ENCODE measurements at places on chromosomes 6 and 20.

DNA sequence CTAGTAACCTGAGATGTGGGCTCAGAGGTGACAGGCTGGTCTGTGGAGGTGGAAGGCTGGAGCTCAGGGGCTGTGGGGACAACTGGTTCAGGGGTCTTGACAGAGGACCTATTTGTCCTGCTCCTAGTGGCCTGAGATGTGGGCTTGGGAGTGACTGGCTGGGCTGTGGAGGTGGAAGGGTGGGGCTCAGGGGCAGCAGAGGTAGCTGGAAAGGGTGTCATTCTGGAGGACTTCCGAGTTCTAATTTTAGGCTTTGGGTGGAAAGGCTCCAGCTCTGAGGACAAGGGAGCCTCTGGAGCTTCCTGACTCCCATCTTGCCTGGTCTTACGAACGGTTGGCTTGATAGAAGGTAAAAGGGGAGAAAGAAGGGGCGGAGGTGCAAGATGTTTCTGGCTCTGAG lies 11.5 kb downstream of the MDC1 start:
- DNase-seq: no peak

GRCh38 chr6:54377776-54378175 lies 69.5 kb downstream of the TINAG start:
- DNase-seq: no peak

DNA sequence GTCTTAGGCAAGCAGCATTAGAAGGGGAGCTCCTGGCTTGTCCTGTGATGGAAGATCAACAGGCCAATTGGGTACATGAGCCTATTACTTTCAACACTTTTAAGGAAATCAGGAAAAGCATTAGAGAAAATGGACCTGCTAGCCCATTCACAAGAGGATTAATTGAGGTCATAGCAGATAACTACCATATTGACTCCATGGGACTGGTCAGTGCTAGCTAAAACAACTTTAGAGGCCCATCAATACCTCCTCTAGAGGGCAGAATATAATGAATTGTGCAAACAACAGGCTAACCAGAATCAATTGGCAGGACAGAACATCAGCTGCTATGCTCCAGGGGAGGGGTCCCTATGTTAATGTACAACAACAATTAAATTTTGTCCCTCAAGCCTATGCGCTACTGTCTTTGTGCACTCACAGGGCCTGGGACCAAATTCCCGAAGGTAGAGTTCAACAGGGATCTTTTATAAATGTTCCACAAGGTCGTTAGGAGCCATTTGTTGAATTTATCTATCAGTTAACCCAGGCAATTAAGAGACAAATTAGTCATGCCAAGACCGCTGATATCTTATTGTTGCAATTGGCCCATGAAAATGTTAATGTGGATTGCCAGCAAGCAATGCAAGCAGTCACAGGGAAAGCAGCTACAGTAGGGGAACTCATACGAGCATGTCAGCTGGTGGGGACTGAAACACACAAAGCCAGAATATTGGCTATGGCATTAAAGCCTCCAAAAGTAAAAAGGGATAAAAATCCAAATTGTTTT lies 106.6 kb upstream of the BTN3A2 start:
- DNase-seq: no peak

DNA sequence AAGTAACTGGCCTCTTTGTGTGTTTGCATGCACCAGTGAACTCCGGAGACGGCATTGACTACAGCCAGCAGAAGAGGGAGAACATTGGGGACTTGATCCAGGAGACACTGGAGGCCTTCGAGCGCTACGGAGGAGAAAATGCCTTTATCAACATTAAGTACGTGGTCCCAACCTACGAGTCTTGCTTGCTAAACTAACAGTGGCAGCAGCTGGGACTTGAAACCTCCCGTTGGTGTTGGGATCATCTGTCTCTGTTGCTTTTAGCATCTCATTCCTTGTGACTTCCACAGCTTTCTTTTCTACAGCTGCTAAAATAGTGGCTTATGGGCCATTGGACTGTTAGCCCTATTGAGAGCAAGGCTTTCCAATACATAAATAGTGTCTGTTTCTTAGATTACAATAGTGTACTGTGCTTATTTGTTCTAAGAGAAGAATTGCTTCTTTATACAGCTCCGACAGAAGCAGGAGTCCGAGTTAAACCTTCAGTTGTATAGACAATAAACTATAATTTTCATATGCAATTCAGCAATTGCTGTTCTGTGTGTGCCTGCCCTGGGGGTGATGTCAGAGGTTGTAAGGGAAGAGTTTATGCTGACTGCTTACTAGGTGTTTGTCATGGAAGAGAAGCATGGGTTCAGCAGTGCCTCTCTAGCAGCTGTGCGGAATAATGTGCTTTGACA lies 99.6 kb upstream of the QKI start:
- DNase-seq: no peak

DNA sequence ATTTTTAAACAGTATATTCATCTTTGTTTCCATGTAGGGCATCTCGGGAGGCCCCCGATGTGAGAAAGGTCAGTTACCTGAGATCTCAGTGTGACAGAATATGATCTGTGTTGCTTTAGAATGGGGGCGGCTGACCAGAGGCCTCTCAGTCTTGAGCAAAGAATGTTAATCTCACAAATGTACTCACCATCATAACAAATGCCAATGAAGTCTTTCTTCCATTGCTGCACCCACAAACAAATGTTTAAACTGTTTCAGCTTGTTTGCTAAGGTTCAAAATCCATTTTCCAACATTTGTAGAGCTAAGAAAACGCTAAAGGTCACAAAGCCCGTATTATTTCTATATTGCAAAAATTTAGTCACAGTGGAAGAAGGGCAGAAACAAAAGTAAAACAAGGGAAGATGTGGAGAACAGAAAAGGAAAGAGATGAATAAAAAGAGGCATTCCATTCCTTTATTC lies 31.8 kb downstream of the ELOVL2 start:
- DNase-seq: no peak

DNA sequence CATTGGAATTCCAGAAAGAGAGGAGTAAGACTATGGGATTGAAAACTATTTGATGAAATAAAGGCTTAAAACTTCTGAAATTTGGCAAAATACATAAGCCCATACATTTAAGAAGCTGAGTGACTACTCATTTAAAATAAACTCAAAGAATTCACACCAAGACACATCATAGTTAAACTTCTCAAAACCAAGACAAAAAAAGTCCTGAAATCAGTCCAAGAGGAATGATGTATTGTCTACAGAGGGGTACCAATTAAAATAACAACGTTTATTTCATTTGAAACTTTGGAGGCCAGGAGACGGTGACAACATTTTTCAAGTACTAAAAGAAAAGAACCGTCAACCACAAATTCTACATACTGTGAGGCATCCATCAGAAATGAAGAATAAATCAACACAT lies 841.4 kb upstream of the MAP3K7 start:
- DNase-seq: no peak

GRCh38 chr6:138264372-138264880 lies 46.1 kb upstream of the PBOV1 start:
- no peak for DNase-seq

DNA sequence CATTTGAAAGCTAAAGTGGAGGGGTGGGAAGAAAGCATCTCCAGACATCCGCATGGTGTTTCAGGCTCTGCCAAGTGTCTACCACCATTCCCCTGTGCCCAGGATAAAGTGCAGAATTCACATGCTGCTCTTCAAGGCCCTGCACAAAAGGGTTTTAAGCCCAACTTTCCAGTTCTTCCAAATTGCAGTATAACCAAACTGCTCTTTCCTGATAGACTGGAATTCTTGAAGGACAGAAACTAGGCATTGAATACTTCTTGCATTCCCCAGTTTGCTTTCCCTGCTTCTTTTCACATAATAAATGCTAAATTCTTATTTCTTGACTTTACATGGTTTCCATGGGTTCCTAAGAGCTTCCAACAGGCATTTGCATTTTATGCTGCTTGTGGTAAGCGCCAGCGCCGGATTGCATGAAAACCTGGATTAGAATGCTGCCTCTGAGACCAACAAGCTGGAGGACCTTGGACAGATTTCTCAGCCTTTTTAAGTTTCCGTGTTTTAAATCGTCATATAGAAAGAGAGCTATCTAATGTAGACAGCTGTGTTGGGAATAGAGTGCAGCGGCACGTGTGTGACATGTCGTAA lies 7.9 kb downstream of the SOX4 start:
- DNase-seq: no peak

DNA sequence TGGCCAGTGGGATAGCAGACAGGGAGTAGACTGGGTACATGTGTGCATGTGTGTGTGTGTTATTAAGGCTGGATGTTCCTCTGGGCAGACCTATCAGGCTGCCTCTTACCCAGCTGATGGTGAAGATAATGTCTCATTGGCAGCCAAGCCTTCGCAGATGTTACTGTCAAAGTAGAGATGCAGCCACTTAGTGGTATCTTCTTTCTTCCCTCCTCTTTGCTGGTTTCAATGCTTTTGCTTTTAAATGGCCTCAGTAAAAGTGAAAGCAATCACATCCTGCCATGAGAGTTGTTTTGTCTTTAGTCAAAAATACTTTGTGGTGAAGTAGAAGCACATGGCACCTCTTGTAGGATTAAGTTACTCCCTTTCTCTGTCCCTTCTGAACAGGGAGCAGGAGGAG lies 57.5 kb downstream of the SNRNP48 start:
- no peak for DNase-seq

GRCh38 chr6:155882527-155883333 lies 427.1 kb upstream of the NOX3 start:
- DNase-seq: no peak

DNA sequence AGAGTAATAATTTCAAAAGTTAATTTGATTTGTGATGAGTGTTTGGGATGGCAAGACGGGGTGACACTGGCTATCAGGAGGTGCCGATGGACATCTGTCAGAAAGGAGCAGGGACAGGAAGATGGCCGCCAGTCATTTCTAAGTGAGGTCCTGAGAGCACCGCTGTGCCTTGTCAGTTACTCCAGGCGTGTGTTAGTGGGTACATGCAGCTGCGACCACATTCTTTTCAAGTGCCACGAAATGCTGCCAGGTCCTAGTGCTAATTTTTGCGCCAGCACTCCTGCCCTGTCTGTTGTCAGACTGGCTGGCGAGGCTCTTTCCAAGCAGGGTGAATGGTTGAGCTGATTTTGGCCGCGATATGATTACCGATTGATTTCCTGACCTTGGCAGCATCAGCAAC lies 64.6 kb upstream of the INSM1 start:
- DNase-seq: no peak

GRCh38 chr6:163679012-163679660 lies 264.6 kb downstream of the QKI start:
- no peak for DNase-seq

- DNase-seq: no peak
Observed at GRCh38 chr6:72219536-72219935, 333.2 kb downstream of the RIMS1 start.

DNA sequence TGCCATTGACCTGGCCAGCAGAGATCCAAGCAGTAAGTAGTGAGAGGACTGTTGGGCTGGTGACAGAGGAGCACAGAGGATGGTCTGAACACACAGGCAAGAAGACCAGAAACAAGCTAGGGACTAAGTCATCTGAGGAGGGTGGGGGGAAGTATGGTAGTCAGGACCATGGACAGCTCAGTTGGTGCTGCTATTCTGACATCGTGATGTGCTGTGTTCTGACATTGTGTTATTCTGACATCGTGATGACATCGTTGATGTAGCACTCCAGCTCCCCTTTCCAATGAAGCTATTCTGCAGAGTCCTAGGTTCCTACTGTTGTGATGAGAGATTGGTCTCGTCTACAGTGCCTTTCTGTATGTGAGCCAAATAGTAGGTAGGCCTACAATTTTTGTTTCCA lies 28.7 kb downstream of the CFAP206 start:
- DNase-seq: peak; percentile 17

DNA sequence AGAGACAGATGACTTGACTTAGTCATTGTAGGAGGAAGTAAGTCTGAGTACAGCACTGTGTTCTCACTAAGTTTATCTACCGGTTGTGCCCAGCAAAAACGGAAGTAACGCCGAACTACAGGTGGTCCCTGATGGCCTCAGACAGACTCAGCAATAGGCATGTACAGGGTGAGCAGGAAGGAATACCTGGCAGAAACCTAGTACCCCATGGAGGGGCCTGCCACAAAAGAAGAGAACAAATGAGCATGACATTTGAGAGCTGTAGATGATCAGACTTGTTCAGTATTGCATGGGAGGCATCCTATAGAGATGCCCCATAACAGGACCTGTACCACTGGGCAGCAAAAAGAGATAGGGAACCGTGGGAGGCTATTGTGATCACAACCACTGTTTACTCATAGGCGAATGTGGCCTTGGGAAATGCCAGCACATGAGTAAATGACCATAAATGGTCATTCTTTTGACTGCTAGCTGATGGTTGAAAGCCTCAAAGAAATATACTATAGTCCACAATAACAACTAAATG lies 106.4 kb upstream of the TAB2 start:
- DNase-seq: no peak

DNA sequence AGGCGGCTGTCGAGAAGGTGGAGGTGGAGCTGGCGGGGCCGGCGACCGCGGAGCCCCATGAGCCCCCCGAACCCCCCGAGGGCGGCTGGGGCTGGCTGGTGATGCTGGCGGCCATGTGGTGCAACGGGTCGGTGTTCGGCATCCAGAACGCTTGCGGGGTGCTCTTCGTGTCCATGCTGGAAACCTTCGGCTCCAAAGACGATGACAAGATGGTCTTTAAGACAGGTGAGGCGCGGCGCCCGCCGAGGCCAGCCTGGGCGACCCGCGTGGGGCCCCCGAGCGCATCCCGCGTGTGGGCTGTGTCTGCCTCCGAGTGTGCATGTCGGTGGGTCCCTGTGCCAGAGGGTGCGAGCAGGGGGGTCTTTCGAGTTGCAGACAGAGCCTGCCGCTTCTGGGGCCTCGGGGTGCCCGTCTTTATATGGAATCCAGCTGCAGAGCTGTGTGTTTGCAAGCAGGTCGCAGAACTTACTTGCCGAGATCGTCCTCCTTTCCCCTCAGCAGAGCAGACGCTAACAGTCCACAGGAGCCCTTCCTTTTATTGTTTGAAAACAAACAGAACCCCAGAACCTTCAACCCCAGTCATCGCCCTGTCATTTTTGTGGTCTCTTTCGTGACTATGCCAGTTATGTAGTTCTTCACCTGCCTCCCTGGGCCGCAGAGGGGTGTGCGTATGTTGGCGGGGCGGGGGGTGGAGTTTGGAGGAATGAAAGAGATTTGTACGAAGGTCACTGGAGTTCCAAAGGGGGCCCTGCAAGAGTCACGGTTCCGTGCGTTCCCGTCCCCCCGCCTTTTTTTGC lies 766 bp downstream of the SLC16A10 start:
- no peak for DNase-seq

- DNase-seq: no peak
Observed at GRCh38 chr20:36214684-36215256, 21.5 kb upstream of the AAR2 start.

DNA sequence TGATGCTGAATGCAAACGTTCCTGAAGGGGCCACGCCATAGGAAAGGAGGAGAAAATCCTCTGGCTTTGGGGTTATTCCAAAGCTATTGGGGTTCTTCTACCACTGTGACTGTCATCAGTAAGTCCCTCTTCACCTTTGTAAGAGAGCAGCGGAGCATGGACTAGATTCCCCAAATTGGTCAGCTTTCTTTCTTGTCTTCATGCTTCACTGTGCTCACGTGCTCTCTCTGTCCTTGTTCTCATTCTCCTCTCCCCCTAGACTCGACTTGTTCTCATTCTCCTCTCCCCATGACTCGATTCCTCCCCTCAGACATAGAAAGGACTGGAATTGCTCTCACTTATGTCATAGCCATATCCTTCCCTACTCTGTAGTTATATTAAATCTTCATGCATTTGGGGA lies 54.8 kb upstream of the ADGRG6 start:
- DNase-seq: no peak
